ENCODE measurements at places on chromosomes 1 and 21.

- no peak for DNase-seq
These were observed 2.6 kb downstream of the TAGLN2 start for GRCh38 chr1:159922511-159923202.

DNA sequence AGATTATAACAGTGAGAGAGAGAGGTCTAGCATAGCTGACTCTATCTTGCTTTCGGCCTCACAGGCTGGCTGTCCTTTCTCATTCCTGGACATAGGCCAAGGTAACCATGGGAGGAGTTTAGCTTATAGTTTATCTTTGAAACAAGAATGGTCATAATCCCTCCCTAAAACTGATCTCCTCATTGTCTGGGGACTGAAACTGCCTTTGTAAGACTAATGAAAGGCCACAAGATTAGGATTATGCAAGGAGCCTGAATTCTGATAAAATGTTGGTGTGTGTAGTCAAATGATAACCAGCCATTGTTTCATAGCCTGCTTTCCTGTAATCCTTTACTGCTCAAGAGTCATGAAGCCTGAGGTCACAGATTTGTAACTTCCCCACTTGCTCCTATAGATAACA, 131.9 kb upstream of the LYPLAL1 start:
- no peak for DNase-seq

GRCh38 chr1:90074970-90075391, 80.1 kb downstream of the ZNF326 start:
- DNase-seq = no peak

- DNase-seq = no peak
These were observed 19.2 kb upstream of the EVA1B start for GRCh38 chr1:36342426-36343185.

DNA sequence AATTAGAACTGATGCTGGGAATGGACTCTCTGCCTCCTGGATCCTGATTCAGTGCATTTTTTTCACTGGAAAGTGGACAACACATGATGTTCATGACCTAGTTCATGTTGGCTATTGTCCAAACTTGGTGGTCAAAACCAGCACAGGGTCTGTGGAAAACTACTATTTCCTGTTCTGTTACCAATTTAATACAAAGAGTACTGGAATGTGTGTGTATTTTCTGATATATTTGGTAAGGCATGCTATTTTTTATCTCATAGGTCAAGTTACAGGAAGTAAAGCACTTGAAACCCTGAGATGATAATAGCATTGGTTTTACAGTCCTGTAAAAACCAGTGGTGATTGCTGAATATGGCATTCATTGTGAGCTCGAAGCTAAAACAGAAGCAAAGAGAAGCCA, 89.9 kb downstream of the SGIP1 start:
- DNase-seq = no peak

DNA sequence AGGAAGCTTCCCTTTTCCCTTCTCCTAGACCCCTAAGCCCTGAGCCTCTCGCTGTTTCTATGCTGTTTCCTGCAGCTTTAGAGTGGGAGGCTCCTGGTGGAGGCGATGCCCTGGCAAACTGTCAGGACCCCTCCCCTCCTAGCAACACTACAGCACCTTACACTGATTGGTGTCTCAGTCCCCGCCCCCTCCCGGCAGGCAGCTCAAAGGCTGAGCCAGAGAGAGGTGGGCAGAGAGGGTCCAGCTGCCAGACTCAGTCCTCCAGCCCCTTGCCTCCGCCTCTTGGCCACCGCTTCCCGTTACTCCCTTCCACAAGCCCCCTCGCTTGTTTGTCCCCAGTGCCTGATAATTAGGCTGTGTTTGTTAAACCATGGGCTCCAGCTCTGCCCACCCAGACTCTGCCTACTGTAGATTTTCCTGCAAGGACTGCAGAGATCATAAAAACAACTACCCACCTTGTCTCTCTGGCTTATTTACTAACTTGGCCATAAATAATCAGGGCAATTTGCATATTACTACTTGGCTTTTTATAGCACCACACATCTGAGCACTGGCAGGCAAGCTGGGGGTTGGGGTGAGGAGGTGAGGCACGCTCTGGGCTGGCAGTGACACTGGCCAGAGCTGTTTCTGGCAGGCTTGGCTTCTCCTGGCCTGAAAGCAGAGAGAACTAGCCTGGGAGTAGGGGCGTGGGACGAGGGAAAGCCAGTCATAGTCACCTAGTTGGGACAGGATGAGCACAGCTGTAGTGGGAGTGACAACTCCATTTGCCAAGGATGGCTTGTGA, 107.5 kb downstream of the CSMD2 start:
- no peak for DNase-seq

DNA sequence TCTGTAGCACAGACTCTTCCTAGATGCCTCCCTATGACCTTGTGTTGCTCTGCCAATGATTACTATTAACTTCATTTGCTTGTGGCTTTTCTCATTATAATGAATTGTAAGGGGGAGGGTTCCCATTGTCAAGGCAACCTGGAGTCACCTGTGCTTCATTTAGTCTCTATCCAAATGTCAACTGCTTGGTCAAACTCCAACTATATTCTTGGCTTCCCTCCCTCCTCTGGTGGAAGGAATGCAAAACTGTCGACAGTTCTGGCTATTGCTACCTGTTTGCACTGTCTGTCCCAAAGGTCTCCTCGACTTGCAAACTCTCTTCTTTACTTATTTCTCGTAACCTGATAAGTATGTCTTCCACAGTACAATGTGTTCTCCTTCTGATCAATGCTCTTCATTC, 100.3 kb downstream of the CACNA1E start:
- no peak for DNase-seq

DNA sequence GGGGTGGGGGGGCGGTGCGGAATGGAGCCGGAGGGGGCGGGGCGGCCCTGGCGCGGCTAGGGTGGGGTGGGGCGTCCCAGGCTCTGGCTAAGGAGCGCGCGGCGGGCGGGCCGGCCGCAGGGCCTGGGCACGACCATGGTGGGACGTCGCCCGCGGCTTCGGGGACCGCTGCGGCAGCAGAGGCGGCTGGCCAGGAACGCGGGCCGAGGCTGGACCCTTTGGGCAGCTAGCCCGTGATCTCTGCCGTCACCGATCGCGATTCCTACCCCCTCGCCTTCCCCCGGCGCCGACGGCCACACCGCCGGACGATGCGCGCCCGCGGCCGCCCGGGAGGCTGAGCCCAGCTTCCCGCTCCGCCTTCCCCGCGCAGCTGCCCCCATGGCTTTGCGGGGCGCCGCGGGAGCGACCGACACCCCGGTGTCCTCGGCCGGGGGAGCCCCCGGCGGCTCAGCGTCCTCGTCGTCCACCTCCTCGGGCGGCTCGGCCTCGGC, at the start of gene MAP3K21:
Gene MAP3K21, plus strand, starts transcription at position 74 of the 491 bp plus-strand sequence. Its CDS starts 305 bp downstream, at position 379.
- no peak for DNase-seq

- DNase-seq = no peak
These were observed at the start of gene LRRC3 for GRCh38 chr21:44454747-44455523. TSS of gene LRRC3 (plus strand) at chr21:44455510. CDS start at chr21:44456645, 1,135 bp downstream.

DNA sequence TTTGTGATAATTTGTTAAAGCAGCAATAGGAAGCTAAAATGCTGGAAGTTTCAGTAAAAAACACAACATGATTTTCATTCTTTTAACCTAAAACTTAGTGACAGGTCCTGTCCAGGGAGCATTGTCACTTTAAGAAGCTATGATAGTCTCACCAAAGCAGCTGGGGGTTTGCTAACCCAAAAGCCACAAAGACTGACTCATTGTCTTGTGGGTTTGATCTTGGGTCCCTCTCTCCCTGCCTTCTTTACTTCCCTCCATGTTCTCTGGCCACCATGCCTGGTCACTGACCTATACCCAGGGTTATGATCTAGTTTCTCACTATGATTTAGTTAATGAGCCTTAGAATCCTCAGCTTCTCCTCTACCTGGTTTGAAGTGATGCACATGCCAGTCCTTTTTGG, 213.5 kb upstream of the PTGFR start:
- no peak for DNase-seq

GRCh38 chr1:172342584-172343239, 77.8 kb upstream of the C1orf105 start:
- no peak for DNase-seq

GRCh38 chr1:203598752-203599151, 27.9 kb upstream of the ATP2B4 start:
- DNase-seq = no peak

DNA sequence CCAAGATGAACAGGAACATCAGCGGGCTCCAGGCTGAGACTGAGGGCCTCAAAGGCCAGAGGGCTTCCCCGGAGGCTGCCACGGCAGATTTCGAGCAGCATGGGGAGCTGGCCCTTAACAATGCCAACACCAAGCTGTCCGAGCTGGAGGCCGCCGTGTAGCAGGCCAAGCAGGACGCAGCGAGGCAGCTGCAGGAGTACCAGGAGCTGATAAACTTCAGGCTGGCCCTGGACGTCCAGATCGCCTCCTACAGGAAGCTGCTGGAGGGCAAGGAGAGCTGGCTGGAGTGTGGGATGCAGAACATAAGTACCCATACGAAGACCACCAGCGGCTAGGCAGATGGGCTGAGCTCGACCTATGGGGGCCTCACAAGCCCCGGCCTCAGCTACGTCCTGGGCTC, 823.4 kb upstream of the NEGR1 start:
- DNase-seq = no peak

DNA sequence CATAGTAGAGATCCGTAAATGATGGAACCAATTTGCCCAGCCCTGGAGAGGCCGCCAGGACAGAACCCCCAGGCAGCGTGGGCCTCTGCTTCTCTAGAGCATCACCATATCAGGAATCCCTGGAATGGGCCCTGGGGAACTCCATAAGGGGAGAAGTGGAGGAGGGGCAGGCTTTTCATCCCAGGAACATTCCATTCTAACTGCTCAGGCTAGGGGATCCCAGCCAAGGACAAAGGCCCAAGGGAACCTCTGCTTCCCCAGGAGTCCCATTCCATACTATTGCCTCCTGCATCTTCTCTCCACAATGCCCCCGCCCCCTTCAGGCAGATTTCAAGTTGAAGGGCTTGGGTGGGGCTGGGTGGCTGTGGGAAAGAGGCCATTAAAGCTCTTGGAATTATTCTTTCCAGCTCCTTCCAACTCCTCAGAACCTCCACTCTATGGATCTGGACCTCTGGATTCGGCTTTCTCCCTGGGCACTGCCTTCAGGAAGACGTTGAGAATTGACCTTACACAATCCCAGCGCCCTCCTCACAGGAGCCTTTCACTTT, 6.0 kb downstream of the TRNP1 start:
- DNase-seq = no peak

DNA sequence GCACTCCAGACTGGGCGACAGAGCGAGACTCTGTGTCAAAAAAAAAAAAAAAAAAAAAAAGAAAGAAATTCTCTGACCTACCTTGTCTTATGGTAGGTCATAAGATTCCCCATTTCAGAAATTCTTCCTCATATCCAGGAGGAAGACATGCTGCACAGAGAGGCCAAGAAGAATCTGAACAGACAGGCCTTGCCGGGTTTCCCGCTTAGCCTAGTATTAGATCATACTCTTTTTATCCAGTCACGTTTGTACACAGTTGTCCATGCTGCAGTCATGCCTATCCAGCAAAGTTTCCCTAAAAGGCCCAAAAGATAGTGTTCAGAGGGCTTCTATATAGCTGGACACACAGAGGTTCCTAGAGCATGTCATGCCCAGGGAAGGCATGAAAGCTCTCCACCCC, 93.6 kb upstream of the CHODL start:
- DNase-seq = no peak

DNA sequence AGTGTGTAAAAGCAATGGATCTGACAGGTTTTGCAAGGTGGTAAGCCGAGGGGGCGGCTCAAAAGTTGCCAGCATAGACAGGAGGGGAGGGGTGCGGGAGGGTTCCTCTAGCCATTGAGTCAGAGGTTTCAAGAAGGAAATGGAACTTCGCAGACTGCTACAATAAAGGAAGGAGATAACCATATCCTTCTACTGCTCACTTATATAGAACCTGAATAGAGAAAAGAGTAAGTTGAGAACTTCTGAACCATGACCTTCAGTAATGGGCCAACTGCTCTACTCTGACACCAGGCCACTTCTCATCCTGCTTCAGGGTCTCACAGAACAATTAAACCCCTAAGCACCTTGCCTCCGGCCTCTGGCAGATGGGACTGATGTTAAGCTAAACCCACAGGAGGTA, 26.3 kb upstream of the BCAR3 start:
- DNase-seq = no peak

GRCh38 chr1:172663732-172664131, 4.8 kb downstream of the FASLG start:
- DNase-seq = no peak

- DNase-seq = no peak
These were observed 825 bp upstream of the DPH5 start for GRCh38 chr1:101026430-101026788.

- peak; percentile 76 for DNase-seq
These were observed 8.0 kb downstream of the PDXK start for GRCh38 chr21:43726686-43727518.

DNA sequence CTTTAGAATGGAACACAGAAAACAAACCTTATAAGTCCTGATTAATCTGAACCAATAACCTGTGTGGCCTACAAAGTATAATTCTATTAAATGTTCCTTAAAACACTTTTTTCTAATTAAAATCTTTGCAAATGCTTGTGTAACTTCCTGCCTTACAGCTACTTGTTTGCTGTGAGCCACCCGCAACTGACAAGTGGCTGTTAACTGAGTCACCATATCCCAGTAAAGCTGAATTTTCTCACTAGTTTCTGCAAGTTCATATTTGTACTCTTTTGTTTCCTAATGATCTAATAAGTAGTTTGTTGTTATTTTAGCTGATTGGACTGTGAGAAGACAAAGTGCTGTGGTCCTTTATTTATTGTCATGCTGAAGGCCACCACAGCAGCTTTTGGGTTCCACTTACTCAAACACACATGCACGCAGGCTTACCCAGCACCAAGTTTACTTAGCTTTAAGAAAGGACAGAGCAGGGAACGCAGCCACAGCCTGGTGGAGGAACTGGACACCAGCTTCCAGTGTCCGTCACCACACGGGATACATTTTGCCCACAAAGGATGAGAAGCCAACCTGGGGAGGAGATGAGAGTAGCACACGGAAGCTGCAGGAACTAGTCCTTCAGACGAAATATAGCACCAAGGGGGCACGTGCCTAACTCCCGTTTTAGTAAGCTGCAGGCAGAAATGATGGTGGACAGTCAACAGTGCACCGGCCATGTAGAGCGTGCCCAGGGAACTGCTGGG, 47.8 kb downstream of the LCA5L start:
- peak; percentile 26 for DNase-seq

DNA sequence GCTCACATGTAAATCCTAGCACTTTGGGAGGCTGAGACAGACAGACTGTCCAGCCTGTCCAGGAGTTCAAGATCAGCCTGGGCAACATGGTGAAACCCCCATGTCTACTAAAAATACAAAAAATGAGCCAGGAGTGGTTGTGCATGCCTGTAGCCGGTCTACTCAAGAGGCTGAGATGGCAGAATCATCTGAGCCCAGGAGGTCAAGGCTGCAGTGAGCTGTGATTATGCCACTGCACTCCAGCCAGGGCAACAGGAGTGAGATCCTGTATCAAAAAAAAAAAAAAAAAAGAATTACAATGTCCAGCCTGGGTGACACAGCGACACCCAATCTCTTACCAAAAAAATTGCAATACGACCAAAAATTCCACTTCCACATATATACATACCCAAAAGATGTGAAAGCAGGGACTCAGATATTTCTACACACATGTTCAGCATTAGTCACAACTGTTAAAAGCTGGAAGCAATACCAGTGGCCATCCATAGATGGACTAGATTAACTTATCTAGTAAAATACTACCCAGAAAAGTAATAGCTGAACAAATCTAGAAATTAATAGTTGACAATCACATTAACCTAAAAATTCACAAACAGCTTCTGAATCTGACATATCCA, 49.2 kb downstream of the ASH1L start:
- no peak for DNase-seq

- no peak for DNase-seq
These were observed 46.5 kb downstream of the RAP1GAP start for GRCh38 chr1:21622466-21623315.
